Natural killer cell (primary cell): ENCODE measurements at places on chromosomes 11 and 22. TPM values are rescaled to one million over a fixed set of nuclear protein-coding genes. Genes with fewer than 3 reads are reported as not detected.

Gene APOA5
- not detected for total RNA-seq

DNA sequence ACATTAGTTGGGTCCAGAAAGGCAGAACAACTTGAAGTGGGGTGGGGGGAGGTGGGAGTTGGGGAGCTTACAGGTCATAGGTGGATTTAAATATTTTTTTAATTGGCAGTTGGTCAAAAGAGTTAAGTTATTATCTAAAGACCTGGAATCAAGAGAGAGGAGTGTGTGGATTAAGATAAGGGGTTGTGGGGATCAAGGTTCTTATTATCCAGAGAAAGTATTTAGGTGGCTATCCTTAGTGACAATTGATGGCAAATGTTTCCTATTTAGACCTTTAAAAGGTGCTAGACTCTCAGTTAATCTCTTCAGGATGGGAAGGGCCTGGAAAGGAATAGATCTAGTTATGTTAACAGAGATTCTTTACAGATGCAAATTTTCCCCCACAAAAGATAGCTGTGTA is 120.7 kb upstream of the OR9Q1 start:
- no peak for DNase-seq
- H3K4me1 ChIP-seq: no peaks in the 10 kb centered on the region
- H3K27me3 ChIP-seq: no peaks in the 10 kb centered on the region
- no peaks in the 10 kb centered on the region for H3K36me3 ChIP-seq
- no peak overlapping the region for H3K4me3 ChIP-seq

Gene GTSE1
- 2.7 TPM for total RNA-seq

DNA sequence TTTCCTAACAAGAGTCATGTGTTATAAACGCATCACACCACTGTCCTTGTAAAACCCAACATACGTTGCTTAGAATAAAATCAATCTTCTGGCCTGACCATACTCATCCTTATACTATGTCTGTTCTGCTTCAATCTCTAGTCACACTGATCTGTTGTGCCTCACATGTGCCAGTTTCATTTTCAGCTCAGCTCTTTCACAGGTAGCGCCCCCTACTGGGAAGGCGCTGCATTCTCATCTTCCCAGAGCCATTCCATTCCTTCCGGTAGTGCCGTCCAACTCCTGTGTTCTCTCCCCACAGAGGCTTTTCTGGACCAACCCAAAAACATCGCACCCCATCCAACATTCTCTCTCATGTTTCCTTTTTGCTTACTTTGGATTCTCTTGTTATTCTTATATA is 22.2 kb downstream of the CASP5 start:
- H3K4me3 ChIP-seq: no peak overlapping the region
- no peak overlapping the region for H3K27ac ChIP-seq
- no peaks in the 10 kb centered on the region for H3K36me3 ChIP-seq
- no peaks in the 10 kb centered on the region for H3K27me3 ChIP-seq
- DNase-seq: peak; percentile 40
- no peaks in the 10 kb centered on the region for H3K4me1 ChIP-seq

Gene DLG2
- 2.2 TPM for total RNA-seq

DNA sequence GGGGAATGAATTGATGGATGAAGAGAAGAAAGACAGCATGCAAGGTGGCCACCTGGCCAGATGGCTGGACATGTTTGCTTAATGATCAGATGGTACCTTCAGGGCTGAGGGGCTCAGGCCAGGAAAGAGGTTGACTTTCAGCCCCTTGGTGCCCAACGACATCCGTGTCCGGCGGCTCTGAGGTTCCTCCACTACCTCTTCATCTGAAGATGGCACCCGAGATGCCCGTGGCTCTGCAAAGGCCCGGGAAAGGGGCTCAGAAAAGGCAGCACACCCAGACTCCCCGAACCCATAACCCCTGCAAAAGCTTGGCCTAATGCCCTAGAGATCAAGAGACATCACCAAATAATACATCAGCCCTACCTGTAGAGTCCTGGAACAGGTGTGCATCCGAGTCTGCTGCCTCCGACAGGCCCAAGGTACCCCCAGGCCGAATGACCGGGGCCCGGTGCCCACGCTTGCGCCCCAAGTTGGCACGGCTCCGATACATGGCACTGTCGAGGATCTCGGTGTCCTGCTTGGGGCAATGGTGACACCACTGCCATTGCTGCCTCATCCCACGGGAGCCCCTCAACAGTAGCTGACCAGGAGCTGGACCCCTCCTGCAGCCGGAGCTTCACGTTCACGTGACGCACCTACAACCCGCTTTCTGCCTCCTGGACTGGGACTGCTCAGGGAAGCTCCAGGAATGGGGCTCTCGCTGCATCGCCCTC is 22.9 kb downstream of the TNKS1BP1 start:
- no peaks in the 10 kb centered on the region for H3K36me3 ChIP-seq
- DNase-seq: no peak
- H3K27ac ChIP-seq: no peak overlapping the region
- no peaks in the 10 kb centered on the region for H3K27me3 ChIP-seq
- H3K4me3 ChIP-seq: no peak overlapping the region
- no peaks in the 10 kb centered on the region for H3K4me1 ChIP-seq

Gene OR5B21
- 0.28 TPM for total RNA-seq

Gene GTF2H1
- 22.4 TPM for total RNA-seq

- no peak overlapping the region for H3K4me3 ChIP-seq
- DNase-seq: no peak
- no peaks in the 10 kb centered on the region for H3K27me3 ChIP-seq
- H3K4me1 ChIP-seq: peaks cover 59% of the 10 kb centered on the region
Measured at GRCh38 chr11:123056835-123057491, 5.0 kb downstream of the HSPA8 start.

- H3K4me3 ChIP-seq: no peak overlapping the region
- H3K27me3 ChIP-seq: no peaks in the 10 kb centered on the region
- H3K36me3 ChIP-seq: no peaks in the 10 kb centered on the region
- no peak for DNase-seq
Measured at GRCh38 chr22:48346911-48347310, 1480.8 kb downstream of the BRD1 start.

- H3K4me1 ChIP-seq: no peaks in the 10 kb centered on the region
- H3K27ac ChIP-seq: no peak overlapping the region
- peaks cover 74% of the 10 kb centered on the region for H3K36me3 ChIP-seq
- no peak for DNase-seq
- no peaks in the 10 kb centered on the region for H3K27me3 ChIP-seq
Measured at GRCh38 chr22:24088816-24089215, 77.7 kb downstream of the CABIN1 start.

Gene TEX54
- total RNA-seq: not detected

Gene IL18
- total RNA-seq: 13.8 TPM

- no peak overlapping the region for H3K27ac ChIP-seq
- H3K36me3 ChIP-seq: peaks cover 55% of the 10 kb centered on the region
- DNase-seq: no peak
Measured at GRCh38 chr11:19164881-19165280, 36.9 kb downstream of the CSRP3 start.

Gene CEP57
- total RNA-seq: 64.9 TPM
